Fibroblast of the conjunctiva (primary cell): ENCODE measurements at places on chromosomes 7 and 10.

DNA sequence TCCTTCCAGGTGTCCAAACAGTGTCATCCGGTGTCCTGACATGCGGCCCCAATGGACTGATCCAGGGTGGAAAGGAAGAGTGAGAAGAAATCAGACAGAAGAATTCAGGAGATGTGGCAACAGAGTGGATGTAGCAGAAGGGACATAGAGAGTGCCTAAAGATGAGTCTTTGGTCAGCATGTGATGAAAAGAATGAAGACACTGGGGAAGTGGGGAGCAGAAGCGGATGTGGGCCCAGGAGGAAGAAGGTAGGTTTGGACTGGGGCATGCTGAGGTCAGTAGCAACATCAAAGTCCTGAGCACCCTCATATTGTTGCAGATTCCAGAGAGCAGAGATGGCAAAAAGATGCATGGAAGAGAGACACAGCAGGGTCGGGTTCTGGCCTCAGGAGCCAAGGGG lies 71.8 kb upstream of the STEAP1B start:
- no peak for DNase-seq

DNA sequence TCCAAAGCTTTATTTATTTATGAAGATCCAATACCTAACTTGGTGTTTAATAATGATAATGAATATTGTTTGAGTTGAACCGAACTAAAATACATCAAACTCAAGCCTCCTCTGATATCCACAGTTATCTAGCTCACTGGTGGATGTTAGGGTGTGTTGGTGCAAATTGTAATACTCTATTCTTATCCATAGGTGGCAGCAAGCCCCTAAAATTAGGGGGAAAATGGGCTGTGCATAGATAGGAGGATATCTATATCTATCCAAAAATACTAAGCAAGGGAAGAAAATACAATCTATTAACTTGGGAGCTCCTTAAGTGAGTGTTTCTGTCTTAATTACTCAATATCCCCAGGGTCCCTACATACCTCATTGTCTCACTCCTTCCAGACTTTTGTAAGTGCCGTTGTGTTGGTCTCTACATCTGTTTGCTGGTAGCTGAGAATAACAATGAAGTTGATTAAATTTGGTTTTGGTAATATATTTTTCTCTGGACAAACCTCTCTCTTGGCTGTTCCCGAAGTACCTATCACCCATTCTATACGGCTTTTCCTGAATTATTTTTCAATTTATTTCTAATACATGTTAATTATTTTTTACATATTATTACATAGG lies 55.0 kb upstream of the VWDE start:
- peak; percentile 18 for DNase-seq

DNA sequence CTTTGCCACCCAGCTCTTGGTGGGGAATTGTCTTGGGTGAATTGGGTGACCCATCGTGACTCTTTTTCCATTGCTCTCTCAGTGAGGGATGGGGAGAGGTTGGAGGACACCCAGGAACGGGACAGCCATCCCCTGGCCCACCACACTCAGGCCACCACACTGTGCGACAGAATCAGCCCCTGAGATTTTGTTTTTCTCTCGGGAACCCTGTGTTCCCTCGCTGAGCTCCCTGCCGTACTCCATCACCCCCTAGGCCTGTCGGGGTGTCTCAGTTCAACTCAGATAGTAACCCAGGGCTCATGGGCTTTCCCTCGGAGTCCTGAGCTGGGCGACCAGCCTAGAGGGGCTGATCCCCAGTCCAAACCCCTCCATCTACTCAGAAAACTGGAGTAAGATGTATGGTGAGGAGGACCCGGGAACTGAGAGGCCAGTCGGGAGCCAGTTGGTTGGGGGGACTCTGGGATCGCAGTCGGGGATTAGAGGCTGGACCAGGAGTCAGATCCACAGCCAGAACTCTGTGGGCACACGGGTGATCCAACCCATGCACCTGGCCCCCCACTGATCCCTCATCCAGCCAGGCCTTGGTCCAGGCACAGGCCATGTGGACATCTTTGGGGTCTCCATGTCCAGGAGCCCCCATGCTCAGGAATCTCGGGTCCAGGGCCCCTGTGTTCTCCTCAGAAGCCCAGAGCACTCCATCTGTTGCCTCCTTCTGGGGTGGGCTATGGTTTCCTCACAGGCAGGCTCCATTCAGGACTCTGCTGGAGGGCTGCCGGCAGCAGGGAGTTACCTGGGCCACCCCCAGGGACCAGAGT lies 9.3 kb downstream of the CRYGN start:
- DNase-seq = no peak

DNA sequence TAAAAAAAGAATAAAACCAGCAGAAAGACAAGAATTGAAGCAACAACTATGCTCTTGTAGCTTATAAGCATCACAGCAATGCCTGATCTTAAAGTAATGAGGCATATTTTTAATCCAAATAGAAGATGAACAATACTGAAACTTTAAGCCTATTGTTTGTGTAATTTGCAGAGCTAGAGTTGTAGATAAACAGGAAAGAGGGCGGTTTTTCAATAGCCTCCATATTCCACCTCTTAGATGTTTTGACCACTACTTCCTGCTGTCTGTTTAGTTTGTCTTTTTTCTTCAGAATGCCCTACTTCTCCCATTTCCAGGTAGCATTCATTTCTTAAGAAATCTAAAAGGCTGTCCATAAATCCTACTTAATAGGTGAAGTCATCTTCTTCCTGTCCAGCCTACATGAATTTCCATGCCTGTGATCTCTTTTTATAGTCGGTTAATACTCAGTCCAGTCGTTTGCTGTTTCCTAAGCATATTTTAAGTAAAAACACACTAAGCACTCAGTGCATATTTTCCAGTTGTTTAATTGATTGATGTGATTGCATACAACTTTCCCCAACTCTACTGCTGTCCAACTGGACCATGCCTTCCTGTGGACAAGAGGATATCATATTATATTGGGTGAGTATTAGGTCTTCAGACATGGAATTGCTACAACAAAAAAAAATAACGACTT lies 308.1 kb downstream of the TFEC start:
- DNase-seq = no peak

- no peak for DNase-seq
Measured at GRCh38 chr7:146709451-146710027, 592.9 kb downstream of the CNTNAP2 start.

DNA sequence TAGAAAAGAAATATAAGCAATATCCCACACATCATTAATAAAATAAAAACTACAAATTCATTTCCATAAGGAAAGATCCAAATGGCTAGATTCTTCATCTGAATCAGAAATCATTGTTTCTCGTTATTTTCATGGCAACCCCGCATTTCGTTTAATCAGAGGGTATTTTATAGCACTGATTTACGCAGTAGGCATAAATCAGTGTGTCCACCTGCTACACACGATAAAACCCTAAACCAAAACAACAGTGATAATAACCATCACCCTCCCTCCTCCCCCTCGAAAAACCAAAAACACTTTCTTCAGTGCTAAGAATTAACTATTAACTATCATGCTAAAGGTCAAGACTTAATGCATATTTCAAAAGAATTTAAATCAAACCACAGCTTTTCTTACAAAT lies 16.5 kb downstream of the FKBP14 start:
- no peak for DNase-seq
